ENCODE measurements at places on chromosomes 2 and 18.

- DNase-seq: no peak
These were observed 28.6 kb upstream of the VIT start for GRCh38 chr2:36667931-36668330.

DNA sequence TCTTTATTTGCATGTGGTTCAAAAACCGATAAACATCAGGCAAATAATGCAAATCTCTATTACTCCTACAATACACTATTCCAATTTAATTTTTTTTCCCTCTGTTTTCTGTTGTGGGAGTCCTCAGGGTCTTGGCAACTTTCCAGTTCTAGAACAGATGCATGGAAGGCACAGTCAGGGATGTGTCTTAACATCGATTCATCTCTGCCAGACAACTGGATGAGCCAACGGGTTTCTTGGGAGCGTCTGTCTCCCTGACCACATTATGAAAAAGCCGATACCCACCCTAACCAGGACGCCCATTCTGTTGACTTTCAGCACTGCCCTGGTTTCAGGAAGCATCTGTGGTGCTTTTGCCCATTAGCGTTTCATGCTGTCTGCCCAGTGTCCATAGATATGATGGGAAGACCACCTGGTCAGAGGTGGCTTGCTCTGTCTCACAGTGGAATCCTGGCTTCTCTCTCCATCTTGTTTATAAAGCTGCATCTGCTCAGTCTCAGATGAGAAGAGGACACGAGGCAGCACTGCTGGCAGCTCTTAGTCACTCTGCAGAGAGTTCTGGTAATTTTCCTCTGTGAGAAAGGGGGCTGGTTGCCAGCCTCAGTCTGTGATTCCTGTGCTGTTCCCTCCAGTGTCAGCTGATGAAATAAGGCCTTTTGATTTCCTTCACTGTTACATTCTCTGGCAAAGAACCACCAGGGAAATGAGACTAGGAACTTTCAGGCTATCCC is 57.9 kb upstream of the KCNE4 start:
- DNase-seq: no peak

GRCh38 chr2:557635-558301 is 119.4 kb downstream of the TMEM18 start:
- no peak for DNase-seq

GRCh38 chr2:74226648-74227213 is 28.3 kb downstream of the MTHFD2 start:
- DNase-seq: no peak

DNA sequence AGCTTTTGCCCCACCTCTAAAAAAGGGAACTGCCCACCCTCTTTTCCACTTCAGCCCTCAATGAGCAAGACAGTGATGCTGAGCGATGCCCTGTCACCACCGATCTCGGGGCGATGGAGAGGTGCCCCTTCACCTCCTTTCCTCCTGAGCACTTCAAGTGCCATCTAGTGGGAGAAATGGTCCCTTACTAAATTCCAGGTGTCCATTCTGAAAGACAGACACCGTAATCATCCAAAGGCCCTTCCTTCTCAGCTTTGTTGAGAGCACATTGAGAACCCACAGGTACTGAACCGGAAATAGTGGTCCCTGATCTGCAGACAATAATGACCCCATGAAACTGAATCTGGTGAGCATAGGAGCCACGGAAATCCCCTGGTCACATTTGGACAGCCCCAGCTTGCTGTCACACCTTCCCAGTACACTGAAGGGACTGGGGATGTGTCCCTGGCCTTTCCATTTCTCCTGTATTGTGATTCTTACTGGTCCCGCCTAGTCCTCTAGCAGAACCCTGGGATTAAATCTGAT is 38.5 kb downstream of the KCTD18 start:
- no peak for DNase-seq
